Psoas muscle (tissue), 8 donors: ENCODE measurements at places on chromosomes 5 and 9. TPM values are rescaled to one million over a fixed set of nuclear protein-coding genes. Genes with fewer than 3 reads are reported as not detected.

Gene CSF1R
- polyA plus RNA-seq, result 1.2 TPM

Gene SMIM3
- polyA plus RNA-seq, result 9.6 TPM

- DNase-seq, result no peak
Measured at GRCh38 chr9:13684656-13685055, 405.2 kb upstream of the MPDZ start.

- DNase-seq, result no peak
Measured at GRCh38 chr5:96844481-96844990, 31.8 kb upstream of the ERAP2 start.

GRCh38 chr5:78041805-78042204 is 252.7 kb downstream of the AP3B1 start:
- no peak for DNase-seq

DNA sequence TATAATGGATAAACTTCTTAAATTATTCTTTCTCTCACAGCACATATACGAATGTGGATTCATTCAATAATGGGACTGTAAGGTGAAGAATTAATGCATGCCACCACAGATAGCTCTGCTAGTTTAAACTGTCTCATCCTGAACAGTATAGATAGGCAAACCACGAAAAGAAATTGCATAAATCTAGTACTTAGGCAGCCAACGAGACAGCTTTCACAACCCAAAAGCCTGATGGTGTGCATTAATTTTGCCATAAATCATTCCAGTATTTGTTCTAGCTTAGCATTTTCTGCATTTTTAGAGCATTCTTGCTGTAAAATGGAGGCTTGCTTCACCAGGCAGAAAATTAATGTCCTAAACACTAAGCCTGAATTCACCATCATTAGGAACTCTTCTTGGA is 834.2 kb upstream of the DMAC1 start:
- DNase-seq, result no peak

DNA sequence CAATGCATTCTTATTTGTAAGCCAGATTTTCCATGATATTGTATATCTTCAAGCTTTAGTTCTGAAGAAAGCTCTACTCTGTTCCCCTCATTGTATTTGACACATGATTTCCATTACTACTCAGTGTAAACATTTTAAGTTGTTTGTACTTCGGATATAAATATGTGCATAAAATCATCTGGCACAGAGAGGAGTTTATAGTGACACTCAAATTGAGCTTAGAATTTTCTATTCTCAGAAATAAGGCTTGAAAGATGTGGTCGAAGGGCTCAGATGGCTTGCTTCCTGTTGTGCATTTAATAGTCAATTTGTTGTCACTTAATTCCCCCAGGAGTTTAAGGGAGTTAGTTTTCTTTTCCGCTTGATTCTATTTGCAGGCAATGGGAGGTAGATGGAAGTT is 88.8 kb downstream of the PPIC start:
- no peak for DNase-seq

- DNase-seq, result no peak
Measured at GRCh38 chr5:54022223-54022622, 288.1 kb downstream of the ARL15 start.
